Activated T-helper 2 cell treated with anti-CD3 and anti-CD28 coated beads, Interferon-gamma antibody, Interleukin-2, Interleukin-4, amounts not matched to agents 10 μg/mL and 5 μg/mL and 100 μg/mL, durations not matched to agents 14 hours and 24 hours and 36 hours (primary cell): ENCODE measurements at places on chromosomes 3 and 15.

DNA sequence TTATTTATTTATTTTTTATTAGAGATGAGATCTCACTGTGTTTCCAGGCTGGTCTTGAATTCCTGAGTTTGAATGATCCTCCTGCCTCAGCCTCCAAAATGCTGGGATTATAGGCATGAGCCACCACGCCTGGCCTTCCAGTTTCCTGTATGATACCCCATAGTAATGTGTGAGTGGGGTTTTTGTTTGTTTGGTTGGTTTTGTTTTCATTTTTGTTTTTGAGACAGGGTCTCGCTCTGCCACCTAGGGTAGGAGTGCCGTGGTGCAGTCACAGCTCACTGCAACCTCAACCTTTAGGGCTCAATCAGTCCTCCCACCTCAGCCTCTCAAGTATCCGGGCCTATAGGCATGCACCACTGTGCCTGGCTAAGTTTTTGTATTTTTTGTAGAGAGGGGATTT, 30.9 kb downstream of the GOLM2 start:
- DNase-seq: no peak

- DNase-seq: no peak
These were observed 11.8 kb downstream of the OXSR1 start for GRCh38 chr3:38177181-38177580.

GRCh38 chr15:67855842-67856241, 16.0 kb upstream of the RNU6-1 start:
- DNase-seq: no peak

DNA sequence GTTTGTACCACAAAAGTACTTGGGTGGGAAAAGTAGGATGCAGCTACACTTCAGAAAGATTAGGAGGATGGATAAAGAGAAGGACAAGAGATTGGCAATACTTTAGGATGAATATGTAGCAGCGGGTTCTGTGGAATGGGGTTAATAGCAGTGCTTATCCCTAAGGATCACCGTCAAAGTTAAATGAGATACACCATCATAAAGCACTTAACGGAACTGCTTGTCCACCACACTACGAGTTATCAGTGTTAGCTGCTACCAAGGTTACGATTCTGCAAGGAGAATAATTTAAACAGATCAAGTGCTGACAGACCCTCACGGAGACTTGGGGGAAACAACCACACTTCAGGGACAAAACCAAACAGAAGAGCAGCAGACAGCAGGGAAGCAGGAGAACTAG, 963 bp downstream of the SHQ1 start:
- DNase-seq: no peak

GRCh38 chr3:173913974-173914421, 516.5 kb downstream of the NLGN1 start:
- DNase-seq: no peak

DNA sequence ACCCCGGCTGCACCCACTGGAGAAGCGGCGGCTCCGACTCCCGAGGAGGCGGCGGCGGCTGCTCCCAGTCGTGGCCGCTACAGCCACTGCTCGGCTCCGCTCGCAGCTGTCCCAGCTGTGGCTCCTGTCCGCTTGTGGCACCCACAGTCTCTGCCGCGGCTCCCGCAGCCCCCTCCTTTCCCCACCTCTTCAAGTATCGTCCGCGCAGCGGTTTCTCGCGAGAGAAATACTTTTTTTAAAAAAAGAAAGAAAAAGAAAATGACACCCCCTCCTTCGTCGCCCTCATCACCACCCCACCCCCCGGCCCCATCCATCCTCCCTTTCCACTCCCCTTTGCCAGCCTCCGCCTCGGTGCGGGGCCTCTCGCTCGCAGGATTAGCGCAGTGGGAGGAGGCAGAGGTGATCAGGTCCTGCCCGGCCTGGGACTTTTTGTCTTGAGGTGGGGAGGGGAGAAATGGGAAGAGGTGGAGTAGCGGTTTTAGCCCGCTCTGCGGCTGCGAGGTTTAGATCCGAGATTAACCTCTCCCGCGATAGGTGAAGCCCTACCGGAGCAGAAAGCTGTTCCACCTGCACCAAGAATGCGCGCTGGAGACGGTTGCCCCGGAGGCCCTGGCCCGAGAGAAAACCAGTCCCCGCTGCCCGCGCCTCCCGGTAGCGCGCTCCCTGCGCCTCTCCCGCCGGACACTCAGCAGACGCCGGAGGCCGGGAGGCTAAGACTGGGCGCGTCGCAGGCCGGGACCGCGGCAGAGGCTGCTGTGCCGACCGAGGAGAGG, at the start of gene FBN1:
Gene FBN1 (minus strand): TSS at position 152 of the 773 bp plus-strand sequence. CDS start 940 bp downstream, outside the sequence.
- peak; percentile 28 for DNase-seq

GRCh38 chr3:29283231-29284119, 2.6 kb downstream of the RBMS3 start:
- no peak for DNase-seq

- DNase-seq: no peak
These were observed 92.3 kb downstream of the FRMD5 start for GRCh38 chr15:44102675-44103254.

DNA sequence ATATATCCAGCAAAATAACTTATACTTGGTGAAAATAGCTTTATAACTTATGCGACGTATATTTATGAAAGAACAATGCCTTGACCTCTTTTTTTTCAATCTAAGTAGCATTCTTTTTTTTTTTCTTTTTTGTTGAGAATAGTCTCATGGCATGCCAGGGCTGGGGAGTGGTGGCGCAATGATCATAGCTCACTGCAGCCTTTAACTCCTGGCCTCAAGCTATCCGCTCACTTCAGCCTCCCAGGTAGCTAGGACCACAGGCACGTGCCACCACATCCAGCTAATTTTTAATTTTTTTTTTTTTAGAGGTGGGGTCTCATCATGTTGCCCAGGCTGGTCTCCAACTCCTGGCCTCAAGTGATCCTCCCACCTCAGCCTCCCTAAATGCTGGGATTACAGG, 43.5 kb downstream of the RAB8B start:
- DNase-seq: no peak

- DNase-seq: no peak
These were observed 147.3 kb downstream of the SST start for GRCh38 chr3:187522890-187523289.

DNA sequence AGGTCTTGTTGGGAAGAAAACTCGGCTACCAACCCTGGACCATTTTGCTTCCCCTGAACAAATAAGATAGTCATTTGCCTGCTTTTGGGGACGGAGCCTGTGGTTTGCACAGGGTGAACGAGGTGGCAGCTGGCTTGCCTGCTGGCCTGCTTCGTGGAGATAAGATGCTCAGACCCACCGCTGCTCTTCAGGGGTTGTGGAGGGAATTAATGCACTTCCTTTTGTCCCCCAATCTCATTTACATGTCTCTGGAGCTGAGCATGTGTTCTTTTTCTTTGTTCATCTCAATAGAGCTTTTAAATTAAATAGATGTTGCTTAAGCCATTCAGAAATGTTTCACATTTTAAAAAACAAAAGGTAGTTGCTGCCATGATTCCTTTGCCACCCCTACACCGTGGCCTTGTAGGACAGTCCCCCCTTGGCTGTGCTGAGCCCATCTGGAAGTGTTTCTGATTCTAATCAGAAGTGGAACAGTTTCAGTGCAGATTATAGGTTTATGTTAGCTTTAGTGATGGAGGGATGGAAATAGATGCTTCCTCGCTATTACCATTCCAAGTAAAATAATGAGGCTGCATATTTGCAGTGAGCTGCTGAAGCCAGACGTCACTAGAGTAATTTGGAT, 25.6 kb downstream of the APBA2 start:
- DNase-seq: no peak

GRCh38 chr15:95105229-95105628, 873.9 kb downstream of the MCTP2 start:
- DNase-seq: no peak

DNA sequence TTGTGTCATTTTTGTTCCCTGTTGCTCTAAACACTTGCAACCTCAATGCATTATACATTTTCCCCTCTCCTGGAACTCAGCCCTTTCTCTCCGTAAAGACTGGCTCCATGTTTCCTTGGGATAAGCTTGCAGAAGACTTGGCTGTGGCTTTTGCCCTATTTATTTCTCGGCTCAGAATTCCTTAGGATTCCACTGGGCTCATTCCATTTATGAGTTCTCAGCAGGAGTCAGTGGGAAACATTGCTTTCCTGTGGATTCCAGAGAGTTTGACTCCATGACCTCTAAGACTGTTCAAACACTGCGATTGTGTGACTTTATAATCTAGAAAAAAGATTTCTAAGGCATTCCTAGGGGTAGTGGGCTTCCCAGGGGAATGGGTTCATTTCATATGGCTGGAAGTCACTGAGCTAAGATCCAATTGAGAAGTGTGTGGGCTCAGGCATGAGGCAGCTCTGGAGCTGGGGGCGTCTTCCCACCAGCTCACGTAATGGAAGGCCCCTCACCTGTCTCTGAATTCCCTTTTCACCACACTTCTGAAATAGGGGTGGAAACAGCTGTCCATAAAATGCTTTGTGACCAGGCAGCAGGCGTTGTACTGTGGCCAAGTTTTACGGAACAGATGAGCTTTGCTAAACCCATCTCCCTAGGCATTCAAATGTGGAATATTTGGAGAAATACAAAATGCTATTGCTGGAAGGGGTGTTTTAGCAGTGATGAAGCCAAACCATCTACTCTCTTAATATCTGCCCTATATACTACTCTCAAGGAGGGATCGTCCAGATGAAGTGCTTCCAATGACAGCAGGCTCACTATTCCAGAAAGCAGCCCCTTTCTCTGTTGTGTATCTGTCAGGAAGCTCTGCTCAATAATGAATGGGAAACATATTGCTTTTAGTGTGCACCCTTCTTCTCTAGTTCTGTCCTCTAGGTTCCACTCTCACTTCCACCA, 91.8 kb upstream of the BCL6 start:
- DNase-seq: no peak
